ENCODE measurements at places on chromosomes 4 and X. TPM values are rescaled to one million over a fixed set of nuclear protein-coding genes. Genes with fewer than 3 reads are reported as not detected.

- H3K4me1 ChIP-seq: peaks cover 11% of the 10 kb centered on the region
- no peak overlapping the region for H3K4me3 ChIP-seq
- no peak for DNase-seq
- H3K27ac ChIP-seq: no peak overlapping the region
- H3K27me3 ChIP-seq: no peaks in the 10 kb centered on the region
- H3K36me3 ChIP-seq: no peaks in the 10 kb centered on the region
Observed at GRCh38 chr4:120847019-120847582, 75.4 kb downstream of the PRDM5 start.

DNA sequence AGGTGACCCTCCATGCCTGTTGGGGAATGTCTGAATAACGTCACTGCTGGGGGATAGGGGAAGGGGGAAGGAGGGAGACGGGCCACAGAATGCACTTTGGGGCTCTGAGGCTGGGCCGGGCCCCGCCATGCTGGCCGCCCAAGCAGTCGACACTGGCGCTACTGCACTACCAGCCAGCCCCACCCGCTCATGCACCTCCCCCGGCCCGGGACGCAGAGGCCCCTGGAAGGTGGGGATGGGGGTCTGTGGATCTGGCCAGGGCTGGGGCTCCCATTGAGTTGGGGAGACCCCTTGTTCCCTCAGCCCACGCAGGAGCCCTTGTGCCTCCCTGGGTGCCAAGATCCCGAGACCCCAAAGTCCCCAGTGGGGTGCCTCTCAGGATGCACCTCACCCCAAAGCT is 17.8 kb downstream of the FLNA start:
- no peaks in the 10 kb centered on the region for H3K27me3 ChIP-seq
- no peaks in the 10 kb centered on the region for H3K36me3 ChIP-seq
- peak overlapping the region; percentile 48 for H3K27ac ChIP-seq

- no peaks in the 10 kb centered on the region for H3K36me3 ChIP-seq
- no peaks in the 10 kb centered on the region for H3K4me1 ChIP-seq
- H3K4me3 ChIP-seq: no peak overlapping the region
Observed at GRCh38 chrX:152177497-152178269, 39.3 kb upstream of the MAGEA10 start.

DNA sequence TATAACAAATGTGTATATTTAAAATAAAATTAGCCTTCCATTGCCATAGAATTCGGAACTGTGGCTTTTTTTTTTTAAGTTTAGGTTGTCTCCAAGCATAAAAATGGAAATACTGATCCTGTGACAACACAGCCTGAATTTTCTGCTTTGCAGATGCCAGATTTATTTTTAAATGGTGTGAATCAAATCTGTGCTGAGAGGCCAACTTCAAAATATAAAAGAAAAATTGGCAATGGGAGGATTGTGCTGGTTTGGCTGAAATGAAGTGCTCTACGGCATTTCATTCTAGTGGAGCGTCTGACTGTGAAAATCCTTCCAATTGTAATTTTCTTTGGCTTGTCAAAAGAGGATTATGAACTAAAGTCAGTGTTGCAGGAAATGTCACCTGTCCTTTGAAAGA is 580.3 kb upstream of the ZFP42 start:
- no peak overlapping the region for H3K27ac ChIP-seq
- H3K27me3 ChIP-seq: no peaks in the 10 kb centered on the region
- H3K4me3 ChIP-seq: no peak overlapping the region
- no peak for DNase-seq
- H3K4me1 ChIP-seq: no peaks in the 10 kb centered on the region
- no peaks in the 10 kb centered on the region for H3K36me3 ChIP-seq

DNA sequence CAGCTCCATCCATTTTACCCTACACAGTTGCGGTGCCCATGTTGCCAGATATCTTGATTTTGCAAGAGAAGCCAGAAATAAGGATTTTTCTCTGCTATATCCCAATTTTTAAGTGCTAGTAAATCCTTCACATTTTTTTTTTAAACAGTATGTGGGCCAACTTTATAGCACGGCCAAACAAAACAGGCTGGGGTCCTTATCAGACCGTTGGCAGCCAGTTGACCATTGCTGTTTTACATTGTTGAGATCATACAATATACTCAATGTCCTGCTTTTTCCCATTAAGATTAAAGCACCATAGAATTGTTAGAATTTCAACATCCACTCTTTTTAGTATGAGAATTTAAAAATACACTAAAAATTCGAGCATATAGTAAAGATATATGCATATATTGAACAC is 150.9 kb downstream of the SPCS3 start:
- H3K4me1 ChIP-seq: no peaks in the 10 kb centered on the region
- no peak for DNase-seq
- no peaks in the 10 kb centered on the region for H3K36me3 ChIP-seq
- no peak overlapping the region for H3K27ac ChIP-seq

- DNase-seq: no peak
- H3K4me3 ChIP-seq: no peak overlapping the region
- no peaks in the 10 kb centered on the region for H3K4me1 ChIP-seq
- H3K27me3 ChIP-seq: peaks cover 8% of the 10 kb centered on the region
- no peak overlapping the region for H3K27ac ChIP-seq
Observed at GRCh38 chr4:163048447-163048846, 118.2 kb downstream of the NAF1 start.

DNA sequence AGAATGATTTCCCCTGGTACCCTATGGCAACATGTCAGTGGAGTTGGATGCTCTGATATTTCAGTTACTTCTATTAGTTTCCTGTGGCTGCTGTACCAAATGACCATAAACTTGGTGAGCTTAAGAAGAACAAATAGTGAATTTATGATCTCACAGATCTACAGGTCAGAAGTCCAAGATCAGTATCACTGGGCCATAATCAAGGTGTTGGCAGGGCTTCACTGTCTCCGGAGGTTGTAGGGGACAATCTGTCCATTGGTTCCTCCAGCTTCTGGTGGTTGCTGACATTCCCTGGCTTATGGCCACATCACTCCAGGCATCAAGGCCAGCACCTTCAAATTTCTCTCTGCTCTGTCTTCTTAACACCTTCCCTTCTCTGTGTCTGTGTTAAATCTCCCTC is 37.9 kb upstream of the ELOVL6 start:
- no peak overlapping the region for H3K27ac ChIP-seq
- DNase-seq: no peak
- H3K36me3 ChIP-seq: no peaks in the 10 kb centered on the region
- no peaks in the 10 kb centered on the region for H3K27me3 ChIP-seq
- H3K4me1 ChIP-seq: no peaks in the 10 kb centered on the region

GRCh38 chr4:7403001-7403400 is 31.7 kb downstream of the PSAPL1 start:
- no peaks in the 10 kb centered on the region for H3K4me1 ChIP-seq
- peaks cover 29% of the 10 kb centered on the region for H3K27me3 ChIP-seq
- no peak for DNase-seq
- H3K4me3 ChIP-seq: no peak overlapping the region

DNA sequence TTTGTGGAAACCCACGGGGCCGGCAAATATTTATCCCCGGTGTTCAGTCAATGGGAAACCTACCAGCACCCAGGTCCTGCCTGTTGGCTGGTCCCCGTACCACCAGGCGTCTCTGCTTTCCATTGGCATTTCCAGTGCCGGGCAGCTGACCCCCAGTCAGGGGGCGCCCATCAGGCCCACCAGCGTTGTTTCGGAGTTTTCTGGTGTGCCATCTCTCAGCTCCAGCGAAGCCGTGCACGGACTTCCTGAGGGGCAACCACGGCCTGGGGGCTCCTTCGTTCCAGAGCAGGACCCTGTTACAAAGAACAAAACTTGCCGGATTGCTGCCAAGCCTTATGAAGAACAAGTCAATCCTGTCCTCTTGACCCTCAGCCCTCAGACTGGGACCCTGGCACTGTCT is 32.7 kb downstream of the BCORL1 start:
- peaks cover 2% of the 10 kb centered on the region for H3K36me3 ChIP-seq
- no peaks in the 10 kb centered on the region for H3K4me1 ChIP-seq
- no peak overlapping the region for H3K4me3 ChIP-seq
- no peaks in the 10 kb centered on the region for H3K27me3 ChIP-seq

- no peak overlapping the region for H3K27ac ChIP-seq
- no peak for DNase-seq
- H3K4me1 ChIP-seq: no peaks in the 10 kb centered on the region
- H3K36me3 ChIP-seq: no peaks in the 10 kb centered on the region
- H3K27me3 ChIP-seq: no peaks in the 10 kb centered on the region
Observed at GRCh38 chrX:1618689-1619088, 3.8 kb downstream of the ASMT start.

- no peak overlapping the region for H3K27ac ChIP-seq
- no peak for DNase-seq
- peaks cover 3% of the 10 kb centered on the region for H3K4me1 ChIP-seq
Observed at GRCh38 chr4:85610450-85610849, 135.5 kb downstream of the ARHGAP24 start.

DHRSX gene
- 17.1 TPM for total RNA-seq

RIBC1 gene
- total RNA-seq: 1.9 TPM

VCX3A gene
- total RNA-seq: not detected

DNAJB14 gene
- total RNA-seq: 68.1 TPM

Measured in naive thymus-derived CD8-positive, alpha-beta T cell (primary cell).